B cell (primary cell): ENCODE measurements at places on chromosomes 11 and 22. TPM values are rescaled to one million over a fixed set of nuclear protein-coding genes. Genes with fewer than 3 reads are reported as not detected.
A peak's percentile ranks its signal among the peaks of the same experiment; 100 is the strongest.

- DNase-seq, result peak; percentile 55
Observed at GRCh38 chr22:30305906-30306626, 16.8 kb upstream of the CASTOR1 start.

DNA sequence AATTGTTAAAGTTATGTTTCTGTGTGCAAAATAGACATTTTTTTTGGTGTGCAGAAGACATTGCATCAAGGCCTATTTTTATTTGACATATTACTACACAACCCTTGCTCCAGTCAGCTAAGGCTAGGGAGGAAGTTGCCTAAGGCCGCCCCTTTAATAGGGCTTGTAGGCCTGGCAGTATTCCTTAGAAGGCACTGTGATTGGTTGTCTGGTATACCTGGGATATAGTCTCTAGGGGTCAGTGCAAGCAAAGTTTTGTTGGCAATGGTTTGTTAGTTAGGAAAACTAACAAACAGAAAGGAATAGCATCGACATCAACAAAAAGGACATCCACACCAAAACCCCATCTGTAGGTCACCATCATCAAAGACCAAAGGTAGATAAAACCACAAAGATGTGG, 16.9 kb downstream of the CCDC15 start:
- DNase-seq, result no peak

GRCh38 chr11:130476200-130476921, 27.9 kb downstream of the ADAMTS15 start:
- DNase-seq, result no peak

The SCGB1D2 gene
- polyA plus RNA-seq, result not detected in 2 replicates

The RIMBP3B gene
- not detected in 2 replicates for polyA plus RNA-seq
